ENCODE measurements at places on chromosomes 1 and 21.

DNA sequence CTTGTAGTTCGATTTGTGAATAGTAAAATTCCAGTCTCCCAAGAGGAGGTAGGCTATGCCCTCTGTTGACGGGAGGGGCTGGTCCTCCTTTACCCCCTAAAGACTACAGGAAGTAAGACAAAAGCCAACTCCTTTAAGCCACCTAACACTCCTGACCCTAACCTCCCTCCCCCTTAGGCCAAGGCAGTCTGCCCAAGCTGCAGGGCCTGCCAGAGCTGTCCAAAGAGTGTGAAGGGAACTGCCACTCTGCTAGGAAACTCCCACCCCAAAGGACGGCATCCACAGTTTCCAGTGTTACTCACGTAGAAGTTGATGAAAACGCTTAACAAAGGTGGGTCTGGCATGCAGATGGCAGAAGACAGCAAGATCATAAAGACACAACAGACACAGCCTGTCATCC is 803.2 kb downstream of the PLA2G4A start:
- DNase-seq = no peak

GRCh38 chr1:77134359-77134758 is 84.9 kb downstream of the PIGK start:
- DNase-seq = no peak

- no peak for DNase-seq
Observed at GRCh38 chr1:15042866-15043265, 110.7 kb upstream of the TMEM51 start.

DNA sequence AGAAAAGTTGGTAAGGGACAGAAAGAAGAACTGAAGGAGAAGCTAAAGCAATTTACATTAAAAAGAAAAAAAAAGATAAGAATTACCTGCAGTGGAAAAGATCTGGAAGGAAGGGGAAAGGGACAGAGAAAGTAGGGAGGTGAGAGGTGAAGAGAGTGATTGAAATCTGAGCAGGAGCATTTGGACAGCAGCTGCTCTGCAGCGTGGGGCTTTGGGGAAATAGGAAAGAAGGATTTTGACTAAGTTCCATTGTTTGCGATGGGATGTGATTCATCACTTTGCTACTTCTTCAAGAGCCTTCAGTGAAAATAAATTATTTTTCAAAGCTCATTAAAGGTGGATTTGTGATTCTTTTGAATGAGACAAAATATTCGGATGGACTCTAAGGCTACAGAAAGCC is 26.1 kb upstream of the NMNAT2 start:
- DNase-seq = no peak

- no peak for DNase-seq
Observed at GRCh38 chr1:229204921-229205777, 65.8 kb upstream of the RAB4A start.

GRCh38 chr1:168964478-168964877 is 142.0 kb upstream of the ATP1B1 start:
- DNase-seq = no peak

GRCh38 chr1:26111530-26112406 is at the start of gene PDIK1L:
PDIK1L (plus strand) TSS chr1:26111824; CDS start chr1:26114309, 2,485 bp downstream.
- DNase-seq = peak; percentile 96

- no peak for DNase-seq
Observed at GRCh38 chr1:72623299-72623708, 341.0 kb upstream of the NEGR1 start.

GRCh38 chr1:164735315-164736052 is 176.5 kb downstream of the PBX1 start:
- no peak for DNase-seq

GRCh38 chr1:3017440-3018050 is 3.7 kb upstream of the ACTRT2 start:
- no peak for DNase-seq

DNA sequence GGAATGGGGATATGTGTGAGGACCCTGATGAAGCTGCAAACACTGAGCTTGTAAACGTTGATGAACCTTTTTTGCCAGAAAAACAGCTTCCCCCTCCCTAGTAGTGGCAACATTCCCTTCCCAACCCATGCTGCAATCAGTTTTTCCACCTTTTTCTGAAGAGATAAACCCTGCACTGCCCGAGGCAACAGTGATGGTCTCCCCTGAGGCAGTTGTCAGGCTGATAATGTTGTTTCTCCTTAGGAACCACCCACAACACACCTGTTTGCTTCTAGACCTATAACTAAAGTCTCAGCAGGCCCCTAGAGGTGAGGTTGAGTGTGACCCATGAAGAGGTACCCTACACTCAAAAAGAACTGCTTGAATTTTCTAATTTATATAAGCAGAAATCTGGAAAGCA is 922.4 kb upstream of the ADGRL4 start:
- DNase-seq = no peak

GRCh38 chr1:48207536-48208075 is 14.9 kb upstream of the SLC5A9 start:
- no peak for DNase-seq

- DNase-seq = no peak
Observed at GRCh38 chr1:8426996-8427395, 109.1 kb downstream of the SLC45A1 start.

DNA sequence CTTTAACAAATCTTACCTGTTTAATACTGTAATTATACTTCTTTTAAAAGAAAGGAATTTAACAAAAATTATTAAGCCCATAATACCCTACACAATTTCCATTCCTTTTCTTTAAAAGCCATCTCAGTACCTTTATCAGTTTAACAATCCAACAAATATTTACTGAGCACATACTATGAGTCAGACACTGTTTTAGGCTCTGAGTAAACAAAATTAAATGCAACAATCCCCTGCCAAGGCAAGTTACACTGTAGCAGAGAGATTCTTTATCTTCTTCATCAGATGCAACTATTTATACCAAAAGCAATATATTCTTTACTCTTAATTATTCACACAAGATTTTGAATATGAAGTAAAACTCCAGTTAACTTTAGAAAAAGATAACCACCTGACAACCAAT is 12.0 kb downstream of the DENND1B start:
- no peak for DNase-seq

- DNase-seq = no peak
Observed at GRCh38 chr1:154270833-154271232, 1.6 kb upstream of the HAX1 start.

DNA sequence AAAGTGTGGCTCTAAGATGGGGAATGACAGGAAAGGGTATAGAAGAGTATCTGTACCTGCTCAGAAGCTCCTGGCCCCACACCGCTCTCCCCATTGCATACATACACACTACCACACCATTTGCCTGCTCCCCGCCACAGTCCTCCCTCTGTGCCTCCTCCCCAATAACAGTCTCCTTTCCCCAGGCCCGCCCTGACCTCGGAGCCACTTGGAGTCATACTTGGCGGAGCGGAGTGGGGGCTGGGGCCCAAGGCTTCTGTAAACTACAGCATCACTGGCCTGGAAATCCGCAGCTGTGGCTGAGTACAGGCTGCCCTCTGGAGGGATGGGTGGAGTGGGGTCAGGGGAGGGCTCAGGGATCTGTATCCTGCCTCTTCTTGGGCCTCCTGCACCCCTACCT is 8.6 kb downstream of the SEMA6C start:
- peak; percentile 13 for DNase-seq

- DNase-seq = no peak
Observed at GRCh38 chr1:170807432-170807831, 127.9 kb upstream of the MROH9 start.

GRCh38 chr1:88441022-88441421 is 243.1 kb upstream of the PKN2 start:
- DNase-seq = no peak

- no peak for DNase-seq
Observed at GRCh38 chr1:3457910-3458883, 3.7 kb downstream of the ARHGEF16 start.

DNA sequence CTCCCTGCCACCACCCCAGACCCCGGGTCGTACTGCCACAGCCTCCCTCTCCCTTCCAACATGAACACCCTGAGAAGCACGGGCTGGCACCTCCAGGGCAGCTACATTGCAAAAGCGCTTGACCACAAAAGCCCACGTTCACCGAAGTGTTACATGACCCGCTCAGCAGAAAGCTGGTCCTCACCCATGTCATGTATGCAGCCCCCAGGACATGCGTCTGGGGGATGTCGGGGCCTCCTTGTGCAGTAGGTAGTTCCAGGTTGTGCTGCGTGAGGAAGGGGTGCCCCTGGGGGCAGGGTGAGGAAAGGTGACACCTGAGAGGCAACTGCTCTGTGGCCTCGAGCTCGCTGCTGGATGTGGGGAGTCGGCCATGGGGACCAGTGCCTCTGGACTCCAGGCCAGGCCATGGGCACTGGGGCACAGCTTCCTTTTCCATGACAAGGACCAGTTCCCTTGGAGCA is 102.0 kb upstream of the C1orf174 start:
- peak; percentile 47 for DNase-seq

All from H7 (cell line).